Muscle of leg (tissue), 16 donors: ENCODE measurements at places on chromosomes 5 and 9.

DNA sequence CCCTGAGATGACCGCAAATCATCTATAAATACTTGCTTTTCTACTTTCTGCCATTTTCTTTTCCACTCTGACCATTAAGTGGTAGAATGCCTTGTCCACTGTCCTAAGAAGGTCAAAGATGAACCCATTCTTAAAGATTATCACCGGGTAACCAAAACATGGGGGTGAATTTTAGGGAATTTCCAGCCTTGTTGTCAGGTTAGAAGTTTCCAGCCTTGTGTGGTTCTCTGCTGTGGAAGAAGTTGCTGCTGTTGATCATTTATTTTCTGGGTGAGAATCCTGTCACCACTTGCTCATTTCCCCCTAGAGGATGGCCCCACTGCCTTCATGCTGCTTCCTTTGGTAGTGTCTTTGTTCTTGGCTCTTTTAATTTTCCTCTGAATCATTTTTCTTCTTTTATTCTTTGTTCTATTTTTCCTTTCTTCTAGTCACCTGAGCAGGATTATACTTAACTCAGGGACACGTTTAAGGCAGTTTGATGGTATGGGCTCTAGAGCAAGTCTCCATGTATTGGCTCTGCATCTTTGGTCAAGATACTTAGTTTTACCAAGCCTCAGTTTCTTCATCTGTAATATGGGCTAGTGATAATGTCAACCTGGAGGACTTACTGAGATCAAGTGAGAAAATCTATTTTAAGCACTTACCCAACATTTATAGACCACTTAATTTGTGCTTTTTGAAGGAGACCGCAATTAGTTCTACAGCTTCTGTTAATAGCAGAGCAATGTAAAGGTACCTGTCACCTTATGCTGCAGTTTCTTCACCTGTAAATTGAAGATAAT lies 266.2 kb downstream of the ARHGAP26 start:
- H3K4me3 ChIP-seq: no peak overlapping the region
- no peaks in the 10 kb centered on the region for H3K36me3 ChIP-seq
- H3K27me3 ChIP-seq: no peaks in the 10 kb centered on the region
- no peak for DNase-seq

- peaks cover 2% of the 10 kb centered on the region for H3K4me1 ChIP-seq
- no peaks in the 10 kb centered on the region for H3K27me3 ChIP-seq
These were observed 36.2 kb downstream of the TNFSF8 start for GRCh38 chr9:114894206-114894605.

DNA sequence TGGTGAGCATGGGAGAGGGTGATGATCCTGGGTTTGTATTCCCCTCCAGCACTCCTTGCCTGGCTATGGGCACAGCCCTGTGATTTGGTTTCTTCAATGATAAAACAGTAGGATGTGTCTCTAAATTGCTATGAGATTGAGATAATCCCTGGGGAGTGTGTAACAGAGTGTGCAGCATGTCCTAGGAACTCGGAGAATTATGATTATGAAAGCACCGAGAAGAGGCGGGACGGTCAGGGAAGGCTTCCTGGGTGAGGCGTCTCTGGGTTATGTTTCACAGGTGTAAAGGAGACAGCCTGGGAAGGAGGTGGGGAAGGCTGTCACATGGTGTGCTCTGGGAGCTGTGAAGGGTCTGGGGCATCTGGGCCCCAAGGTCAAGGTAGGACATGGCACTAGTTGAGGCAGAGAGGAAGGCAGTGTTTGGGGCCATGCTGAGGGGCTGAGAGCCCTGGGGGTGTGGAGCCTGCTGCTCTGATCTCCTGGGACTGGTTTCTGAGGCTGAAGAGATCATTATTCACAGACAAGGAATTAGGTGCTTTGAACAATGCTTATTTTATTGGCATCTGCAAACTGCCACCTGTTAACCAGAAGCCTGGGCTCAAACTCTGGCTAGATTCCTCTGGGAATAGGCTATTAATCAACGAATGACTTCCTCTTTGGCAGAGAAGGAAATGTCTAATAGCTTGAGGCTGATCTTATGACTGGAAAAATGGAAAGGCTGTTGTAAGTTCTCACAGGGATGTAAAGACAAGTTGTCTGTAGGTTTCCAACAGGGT lies 73.8 kb upstream of the IL12B start:
- H3K27me3 ChIP-seq: peaks cover 7% of the 10 kb centered on the region
- DNase-seq: peak; percentile 58
- no peaks in the 10 kb centered on the region for H3K36me3 ChIP-seq

DNA sequence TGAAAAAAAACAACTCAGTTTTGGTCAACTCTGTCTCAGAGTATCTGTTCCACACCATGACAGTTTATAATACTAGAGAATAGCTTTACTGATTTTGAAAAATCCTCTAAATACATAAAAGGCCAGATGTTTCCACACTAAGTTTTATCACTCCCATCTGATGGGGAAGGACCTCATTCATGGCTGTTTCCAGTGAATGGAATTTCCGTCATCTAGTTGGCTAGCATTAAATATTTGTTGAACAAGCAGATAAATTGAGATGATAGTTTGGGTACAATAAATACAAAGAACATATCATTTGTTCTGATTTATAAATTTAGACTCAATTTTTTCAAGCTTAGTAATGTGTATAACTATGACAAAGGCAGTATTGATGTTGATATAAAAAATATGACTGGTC lies 408.5 kb downstream of the PTPRD start:
- H3K4me1 ChIP-seq: no peaks in the 10 kb centered on the region
- no peaks in the 10 kb centered on the region for H3K27me3 ChIP-seq
- H3K4me3 ChIP-seq: no peak overlapping the region
- H3K36me3 ChIP-seq: no peaks in the 10 kb centered on the region
- DNase-seq: peak; percentile 53
- H3K27ac ChIP-seq: no peak overlapping the region

GRCh38 chr5:137794863-137795262 lies 40.7 kb upstream of the HNRNPA0 start:
- H3K27me3 ChIP-seq: no peaks in the 10 kb centered on the region
- no peak overlapping the region for H3K4me3 ChIP-seq
- no peak overlapping the region for H3K27ac ChIP-seq
- no peaks in the 10 kb centered on the region for H3K4me1 ChIP-seq
- no peak for DNase-seq

GRCh38 chr5:179599100-179599499 lies 24.4 kb downstream of the HNRNPH1 start:
- H3K4me1 ChIP-seq: no peaks in the 10 kb centered on the region
- H3K4me3 ChIP-seq: no peak overlapping the region
- no peak overlapping the region for H3K27ac ChIP-seq
- no peak for DNase-seq

DNA sequence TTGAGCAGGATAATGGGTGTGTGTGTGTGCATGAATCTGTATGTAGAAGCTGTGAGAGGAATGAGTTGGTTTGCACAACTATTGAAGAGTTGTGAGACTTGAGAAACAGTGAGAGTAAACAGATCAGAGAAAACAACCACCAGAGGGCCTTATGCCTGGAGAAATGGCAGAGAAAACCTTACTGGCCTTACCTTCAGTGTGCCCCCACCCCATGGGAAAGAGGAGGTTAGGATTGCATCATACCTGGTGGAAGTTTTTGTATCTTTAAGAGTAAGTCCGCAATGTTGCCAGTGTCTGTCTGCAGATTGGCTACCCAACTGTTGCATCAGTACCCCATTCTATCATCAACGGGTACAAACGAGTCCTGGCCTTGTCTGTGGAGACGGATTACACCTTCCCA lies 1909.4 kb upstream of the WWC1 start:
- H3K27ac ChIP-seq: no peak overlapping the region
- H3K27me3 ChIP-seq: no peaks in the 10 kb centered on the region
- DNase-seq: no peak
- H3K36me3 ChIP-seq: no peaks in the 10 kb centered on the region

DNA sequence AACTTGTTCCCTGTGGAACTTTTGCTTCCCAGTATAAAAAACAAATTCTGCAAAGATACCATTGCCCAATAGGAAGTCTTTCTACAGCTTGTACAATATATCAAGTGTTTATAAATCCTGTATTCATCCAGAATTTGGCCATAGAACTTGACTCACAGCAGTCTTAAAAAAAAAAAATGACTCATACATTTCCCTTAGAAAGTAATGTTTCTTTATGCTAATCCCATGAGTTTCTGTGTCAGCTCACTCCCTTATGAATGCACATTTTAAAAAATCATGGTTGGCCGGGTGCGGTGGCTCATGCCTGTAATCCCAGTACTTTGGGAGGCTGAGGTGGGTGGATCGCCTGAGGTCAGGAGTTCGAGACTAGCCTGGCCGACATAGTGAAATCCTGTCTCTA lies 89.3 kb upstream of the DMRT1 start:
- peaks cover 1% of the 10 kb centered on the region for H3K36me3 ChIP-seq
- no peak for DNase-seq
- H3K27ac ChIP-seq: no peak overlapping the region
- H3K4me3 ChIP-seq: no peak overlapping the region

DNA sequence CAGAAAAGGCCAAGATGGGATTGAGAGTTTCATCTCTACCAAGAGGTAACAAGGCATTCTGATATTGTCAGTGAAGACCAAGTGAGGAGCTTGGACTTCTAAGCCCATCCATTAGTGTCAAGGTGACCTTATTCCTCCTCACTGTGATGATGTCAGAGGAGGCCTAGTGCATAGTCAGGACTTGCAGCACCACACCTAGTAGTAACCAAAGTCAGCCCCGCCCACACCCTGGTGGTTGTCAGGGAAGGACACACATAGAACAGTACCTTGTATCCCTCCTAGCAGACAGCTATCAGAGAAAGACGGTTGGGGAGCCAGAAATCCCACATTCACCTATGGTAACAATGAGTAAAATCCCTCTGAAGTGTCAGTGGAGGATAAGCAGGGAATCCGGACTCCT lies 111.7 kb downstream of the AP3B1 start:
- no peak overlapping the region for H3K27ac ChIP-seq
- no peaks in the 10 kb centered on the region for H3K36me3 ChIP-seq
- DNase-seq: no peak
- no peaks in the 10 kb centered on the region for H3K4me1 ChIP-seq
- no peaks in the 10 kb centered on the region for H3K27me3 ChIP-seq
- H3K4me3 ChIP-seq: no peak overlapping the region

- no peaks in the 10 kb centered on the region for H3K4me1 ChIP-seq
- H3K36me3 ChIP-seq: no peaks in the 10 kb centered on the region
- H3K4me3 ChIP-seq: no peak overlapping the region
These were observed 104.1 kb downstream of the DIRAS2 start for GRCh38 chr9:90538566-90538965.

DNA sequence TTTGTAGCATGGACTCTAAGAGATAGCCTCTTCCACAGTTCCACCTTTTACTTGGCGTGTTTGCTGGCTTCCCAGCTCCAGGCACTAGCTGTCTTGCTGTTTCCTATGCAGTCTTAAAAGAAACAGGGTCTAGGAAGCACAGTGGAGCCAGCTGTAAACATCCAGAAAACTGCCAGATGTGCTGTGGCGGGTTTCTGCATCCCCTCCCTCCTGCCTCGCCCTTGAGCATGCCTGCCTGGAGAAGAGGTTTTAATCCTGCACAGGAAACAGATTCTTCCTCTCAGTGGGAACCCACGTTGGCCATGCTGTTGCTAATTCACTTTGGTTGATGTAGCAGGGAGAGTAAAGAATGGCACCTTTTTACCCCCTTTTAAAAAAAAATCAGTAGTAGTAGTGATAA lies 121.3 kb downstream of the RPS23 start:
- no peak overlapping the region for H3K27ac ChIP-seq
- H3K27me3 ChIP-seq: no peaks in the 10 kb centered on the region

DNA sequence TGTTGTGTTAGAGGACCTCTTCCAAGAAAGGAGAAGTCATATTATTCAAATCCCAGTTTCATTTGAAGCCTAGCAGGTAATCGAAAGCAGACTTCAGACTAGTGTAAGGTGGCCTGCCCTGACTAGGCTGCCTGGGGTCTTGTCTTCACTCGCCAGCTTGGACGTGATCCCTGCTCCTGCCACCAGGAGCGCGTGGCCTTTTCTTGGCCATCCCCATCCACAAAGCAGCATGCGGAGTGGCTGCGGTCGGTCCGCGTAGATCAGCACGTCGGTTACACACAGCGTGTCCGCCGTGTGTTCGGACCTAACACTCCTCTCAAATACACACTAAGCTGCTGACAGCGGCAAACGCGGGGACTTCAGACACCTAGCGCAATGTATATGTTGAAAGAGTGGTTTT lies 37.3 kb downstream of the CFAP77 start:
- DNase-seq: no peak
- H3K36me3 ChIP-seq: no peaks in the 10 kb centered on the region
- H3K27ac ChIP-seq: no peak overlapping the region
- no peaks in the 10 kb centered on the region for H3K4me1 ChIP-seq
- H3K4me3 ChIP-seq: no peak overlapping the region

GRCh38 chr5:2251751-2252150 lies 369.0 kb upstream of the IRX4 start:
- no peak for DNase-seq
- no peaks in the 10 kb centered on the region for H3K36me3 ChIP-seq
- peaks cover 8% of the 10 kb centered on the region for H3K4me1 ChIP-seq
- H3K27me3 ChIP-seq: peaks cover 9% of the 10 kb centered on the region

DNA sequence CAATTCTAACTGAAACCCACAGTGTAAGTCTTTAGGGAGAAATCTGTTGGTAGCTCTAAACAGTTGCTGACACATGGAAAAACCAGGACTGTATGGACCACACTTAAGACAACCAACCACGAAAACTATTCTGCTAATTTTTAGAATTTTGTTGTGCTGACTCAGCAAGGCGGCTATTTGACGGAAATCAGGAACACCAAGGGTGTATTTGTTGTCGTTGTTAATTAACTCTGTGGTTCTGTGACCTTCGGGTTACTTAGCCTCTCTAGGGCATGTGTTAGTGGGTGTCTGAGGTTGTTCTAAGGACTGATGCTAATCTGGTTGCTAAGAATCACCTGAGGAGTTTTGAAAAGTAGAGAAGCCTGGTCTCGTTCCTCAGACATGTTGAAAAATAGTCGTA lies 79.2 kb downstream of the ATP10B start:
- no peak overlapping the region for H3K27ac ChIP-seq
- no peak overlapping the region for H3K4me3 ChIP-seq
- DNase-seq: no peak
- no peaks in the 10 kb centered on the region for H3K27me3 ChIP-seq

DNA sequence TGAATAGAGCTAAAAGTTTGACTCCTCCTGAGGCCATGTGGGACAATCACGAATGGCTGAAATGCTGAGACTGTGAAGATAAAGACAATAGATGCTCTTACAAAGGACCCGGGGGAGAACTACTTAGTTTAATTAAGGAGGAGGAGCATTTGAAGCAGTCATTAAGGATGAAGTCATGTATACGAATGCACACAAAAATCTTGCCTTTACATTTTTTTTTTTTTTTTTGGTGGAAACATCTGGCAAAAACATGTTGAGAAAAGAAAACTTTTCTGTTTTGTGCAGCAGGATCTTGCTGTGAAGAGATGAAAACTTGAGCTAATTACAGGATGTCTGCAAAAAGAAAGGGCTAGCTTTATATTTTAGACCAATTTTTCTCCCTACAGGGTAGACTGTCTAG lies 42.3 kb upstream of the NR3C1 start:
- H3K4me1 ChIP-seq: peaks cover 2% of the 10 kb centered on the region
- DNase-seq: peak; percentile 49
- H3K36me3 ChIP-seq: no peaks in the 10 kb centered on the region

- no peak for DNase-seq
- no peak overlapping the region for H3K27ac ChIP-seq
- no peaks in the 10 kb centered on the region for H3K36me3 ChIP-seq
These were observed 36.5 kb upstream of the TENT4A start for GRCh38 chr5:6676702-6677101.
